ENCODE measurements at places on chromosomes 7 and 10.

GRCh38 chr7:108097703-108098102 is 32.5 kb downstream of the LAMB4 start:
- no peak for DNase-seq

DNA sequence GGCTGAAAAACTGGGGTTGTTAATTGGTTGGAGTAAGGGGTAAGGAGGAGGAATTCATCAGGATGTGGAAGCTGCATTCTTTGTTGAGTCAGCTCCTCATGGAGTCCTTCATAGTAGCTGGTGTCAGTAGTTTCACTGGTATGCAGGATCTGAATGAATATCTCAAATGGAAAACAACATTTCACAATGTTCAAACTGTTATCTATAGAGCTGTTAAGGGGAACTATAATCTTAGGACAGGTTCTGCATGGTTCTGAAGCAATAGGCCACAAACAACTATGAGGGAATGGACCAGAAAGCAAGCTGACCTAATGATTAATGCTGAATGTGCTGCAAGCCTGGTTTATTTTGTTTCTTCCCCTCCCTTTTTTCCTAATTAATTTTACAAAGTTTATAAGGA is 225.8 kb downstream of the IPMK start:
- no peak for DNase-seq

DNA sequence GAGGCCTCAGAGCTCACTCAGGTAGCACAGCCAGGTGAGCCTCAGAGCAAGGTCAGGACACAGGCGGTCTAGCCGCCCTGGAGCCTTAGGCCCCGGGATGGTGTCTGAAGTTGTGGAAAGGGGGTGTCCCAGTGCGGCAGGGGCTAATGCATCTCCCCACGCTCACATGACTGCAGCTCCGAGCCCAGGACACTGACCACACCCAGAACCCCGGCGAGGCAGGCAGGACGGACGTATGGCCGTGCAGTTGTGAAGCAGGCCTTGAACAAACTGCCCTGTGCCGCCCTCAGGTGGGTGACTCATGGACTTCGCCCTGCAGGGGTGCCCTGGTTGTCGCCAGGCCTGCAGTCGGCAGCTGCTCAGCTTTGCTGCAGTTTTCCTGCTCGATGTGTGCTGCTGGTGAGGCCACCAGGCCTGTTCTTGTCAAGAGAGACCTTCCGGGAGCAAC is 5.0 kb upstream of the PRKAR1B start:
- peak; percentile 18 for DNase-seq

DNA sequence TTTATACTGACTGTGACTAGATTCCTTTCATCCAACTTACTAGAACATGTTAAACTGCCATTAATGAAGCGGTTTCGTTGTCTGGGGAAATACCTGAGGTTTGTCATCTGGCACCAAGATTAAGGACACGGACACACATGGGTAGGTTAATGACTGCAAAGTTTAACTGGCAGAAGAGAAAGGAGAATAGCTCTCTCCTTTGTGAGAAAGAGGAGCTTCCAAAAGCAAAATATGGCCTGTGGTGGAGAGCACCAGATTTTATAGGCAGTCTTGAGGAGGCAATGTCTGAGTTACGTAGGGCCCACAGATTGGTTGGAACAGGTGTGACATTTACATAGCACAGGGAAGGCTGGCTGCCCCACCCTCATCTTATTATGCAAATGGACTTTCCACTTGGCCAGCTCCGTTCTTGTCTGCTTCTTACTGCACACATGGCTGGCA is 1193.0 kb upstream of the CELF2 start:
- DNase-seq, result no peak

- no peak for DNase-seq
Measured at GRCh38 chr10:107619139-107619538, 454.6 kb upstream of the SORCS1 start.

- no peak for DNase-seq
Measured at GRCh38 chr10:132655735-132656134, 118.1 kb downstream of the INPP5A start.

GRCh38 chr7:98266840-98267239 is 14.6 kb upstream of the BRI3 start:
- DNase-seq, result no peak

- no peak for DNase-seq
Measured at GRCh38 chr10:131848296-131848695, 52.5 kb upstream of the PPP2R2D start.

DNA sequence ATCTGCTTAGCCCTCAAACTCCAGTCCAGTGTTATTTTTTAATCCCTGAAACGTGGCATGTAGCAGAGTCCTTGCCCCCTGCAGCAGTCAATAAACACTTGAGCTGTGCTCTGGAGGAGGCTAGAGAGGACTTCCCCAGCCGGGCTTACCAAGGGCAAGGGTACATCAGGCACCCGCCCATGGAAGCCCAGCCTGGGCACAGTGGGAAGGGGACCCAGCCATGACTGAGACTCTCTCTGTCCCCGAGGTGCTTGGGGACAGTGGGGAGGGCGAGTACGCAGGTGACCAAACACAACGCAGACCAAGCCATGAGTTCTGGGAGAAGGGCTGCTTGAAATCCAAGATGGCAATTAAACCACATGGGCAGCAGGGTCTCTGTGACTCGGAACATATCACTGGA is 45.2 kb downstream of the EBF3 start:
- no peak for DNase-seq

GRCh38 chr10:11439523-11440053 is 171.9 kb downstream of the USP6NL start:
- no peak for DNase-seq

DNA sequence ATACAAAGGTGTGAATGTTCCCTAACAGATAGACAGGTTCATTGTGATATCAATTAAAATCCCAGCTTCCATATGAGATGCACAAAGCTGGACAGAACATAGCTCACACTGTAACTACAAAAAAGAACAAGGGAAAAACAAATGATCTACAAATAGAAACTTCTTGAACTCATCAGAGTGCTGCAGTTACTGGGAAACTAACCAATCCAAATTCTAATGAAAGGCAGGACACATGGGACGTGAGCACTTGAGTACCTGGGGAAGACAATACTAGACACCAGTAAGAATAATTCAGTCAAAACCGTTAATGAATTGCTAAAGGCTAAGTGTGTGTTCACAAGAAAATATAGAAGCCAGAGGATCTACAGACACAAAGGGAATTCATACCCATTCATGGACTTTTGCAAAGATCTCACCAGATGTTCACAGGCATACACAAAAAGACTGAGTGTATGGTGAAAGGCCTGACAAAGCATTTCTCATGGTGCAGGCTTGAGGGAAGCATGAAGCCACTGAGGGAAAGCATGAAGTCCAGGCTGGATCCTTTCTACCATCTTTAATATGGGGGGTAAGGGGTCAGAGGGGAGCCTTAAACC is 7.8 kb upstream of the GPR22 start:
- no peak for DNase-seq

DNA sequence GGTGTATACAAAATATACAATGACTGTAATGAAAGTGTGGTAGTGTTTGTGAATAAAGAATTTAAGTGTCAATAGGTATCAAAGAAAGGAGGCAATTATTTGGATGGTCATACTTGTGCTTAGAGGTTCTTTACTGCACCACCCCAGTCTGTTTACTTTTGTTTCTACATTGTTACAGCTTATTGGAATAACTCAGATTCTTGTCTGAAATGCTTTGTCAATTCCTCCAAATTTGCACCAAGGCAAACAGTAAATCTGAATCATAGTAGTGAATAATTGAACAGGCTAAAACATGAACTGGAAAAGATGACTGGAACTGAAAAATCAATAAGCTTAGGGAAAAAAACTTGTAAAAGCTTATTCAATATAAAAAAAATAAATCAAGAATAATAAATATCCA is 319.2 kb downstream of the EXOC4 start:
- DNase-seq, result no peak

DNA sequence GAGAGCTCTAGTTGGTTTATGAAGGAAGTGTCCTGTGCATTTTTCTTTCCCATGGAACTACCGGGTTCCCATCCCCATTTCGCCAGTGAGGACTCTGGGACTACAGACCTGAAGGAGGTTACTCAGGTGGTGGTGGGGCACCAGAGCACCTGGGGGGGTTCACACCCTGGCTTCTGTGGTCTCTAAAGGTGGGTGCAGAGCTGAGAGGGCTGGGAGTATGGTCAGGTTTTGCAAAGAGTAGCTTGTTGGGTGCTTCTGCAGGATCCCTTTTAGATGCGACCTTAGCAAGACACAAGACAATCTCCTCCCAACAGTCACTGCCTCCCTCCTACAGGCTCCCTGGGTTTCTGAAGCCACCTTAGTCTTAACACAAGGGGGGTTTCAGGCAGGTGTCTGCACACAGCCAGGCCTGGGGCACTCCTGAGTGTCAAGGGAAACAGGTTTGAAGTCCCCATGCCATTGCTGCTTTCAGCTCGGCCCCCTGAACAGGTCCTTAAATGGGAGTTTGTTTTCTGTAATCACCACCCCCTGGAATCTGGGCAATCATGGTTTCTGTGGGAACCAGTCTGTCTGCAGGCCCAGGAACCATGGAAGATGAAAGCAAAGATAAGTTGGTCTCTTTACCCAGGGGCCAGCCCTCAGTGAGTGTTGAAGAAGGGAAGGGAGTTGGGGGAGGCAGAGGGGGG is 9.9 kb upstream of the CXCL12 start:
- DNase-seq, result no peak

- no peak for DNase-seq
Measured at GRCh38 chr7:156703773-156704482, 63.4 kb downstream of the RNF32 start.

DNA sequence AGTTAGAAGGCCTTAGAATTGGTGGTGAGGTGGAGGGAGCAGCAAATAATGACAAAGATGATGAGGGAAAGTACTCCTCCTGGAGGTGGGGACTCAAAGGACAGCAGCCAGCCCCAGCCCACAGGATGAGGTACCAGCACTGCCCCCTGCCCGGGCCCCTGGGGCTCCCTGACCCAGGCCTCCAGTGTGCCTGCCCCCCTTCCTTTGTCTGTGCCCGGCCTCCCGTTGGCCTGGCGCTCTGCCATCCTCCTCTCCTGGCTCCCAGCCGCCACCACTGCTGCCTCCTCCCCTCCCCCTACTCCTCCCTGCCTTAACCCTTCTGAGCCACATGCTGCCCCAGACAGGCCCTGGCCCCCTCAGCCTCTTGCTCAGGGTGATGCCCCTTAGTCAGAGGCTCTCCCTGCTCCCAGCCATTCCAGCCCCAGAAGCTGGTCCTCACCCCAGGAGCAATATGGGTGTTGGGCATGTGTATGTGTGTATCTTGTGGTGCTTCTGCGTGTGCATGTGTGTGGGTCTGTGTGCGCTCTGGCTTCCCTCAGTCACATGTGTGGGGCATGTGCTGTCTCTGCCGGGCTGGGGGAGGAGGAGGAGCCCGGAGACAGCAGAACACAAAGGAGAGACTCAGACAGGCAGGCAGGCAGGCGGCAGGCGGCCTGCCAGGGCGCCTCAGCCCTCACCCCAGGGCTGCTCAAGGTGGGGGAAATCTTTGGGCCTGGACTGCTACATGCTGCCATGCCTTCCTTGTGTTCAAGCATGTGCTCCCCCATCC is 2.6 kb downstream of the LDB1 start:
- peak; percentile 68 for DNase-seq

- DNase-seq, result no peak
Measured at GRCh38 chr7:121872831-121873288, at the start of gene PTPRZ1. Gene PTPRZ1, plus strand, starts transcription at chr7:121873161. Its CDS starts 339 bp downstream, at chr7:121873500.

DNA sequence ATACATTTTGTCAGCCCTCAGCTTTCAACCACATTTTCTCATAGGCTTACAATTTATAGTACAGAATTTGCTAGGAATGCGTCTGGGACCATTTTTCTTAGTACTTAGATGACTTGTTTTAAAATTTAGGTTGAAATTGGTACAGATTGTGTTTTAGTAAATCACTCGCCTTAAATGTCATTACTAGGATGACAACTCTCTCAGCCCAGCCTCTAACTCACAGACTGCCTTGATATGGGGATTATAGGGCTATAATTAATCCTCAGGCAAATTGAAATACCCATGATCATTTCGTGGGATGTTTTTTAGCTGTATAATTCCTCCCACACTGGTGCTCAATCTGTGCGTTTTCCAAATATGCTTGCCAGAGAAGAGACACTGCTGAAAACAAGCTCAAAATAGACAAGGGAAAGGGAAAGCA is 299.7 kb upstream of the AKR1E2 start:
- no peak for DNase-seq

DNA sequence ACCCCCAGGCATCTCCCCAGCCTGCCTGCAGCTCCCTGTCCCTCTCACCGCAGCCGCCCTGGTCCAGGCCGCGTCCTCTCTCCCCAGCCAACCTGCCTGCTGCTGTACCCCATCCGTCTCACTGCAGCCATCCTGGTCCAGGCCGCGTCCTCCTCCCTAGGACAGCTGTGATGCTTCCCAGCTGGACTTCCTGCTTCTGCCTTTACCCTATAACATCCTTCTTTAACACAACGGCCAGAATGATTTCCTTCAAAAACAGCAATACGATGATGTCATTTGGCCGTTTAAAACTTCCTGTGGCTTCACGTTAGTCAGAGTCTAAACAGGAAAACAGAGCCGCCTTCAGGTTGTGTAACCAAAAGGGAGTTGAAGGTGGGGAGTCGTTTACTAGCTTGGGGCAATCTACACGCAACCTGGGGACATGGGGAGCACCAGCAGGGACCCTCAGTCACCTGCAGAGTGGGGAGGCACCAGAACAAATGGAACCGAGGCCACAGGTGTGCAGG is 32.2 kb upstream of the ZFAND2A start:
- DNase-seq, result peak; percentile 23

DNA sequence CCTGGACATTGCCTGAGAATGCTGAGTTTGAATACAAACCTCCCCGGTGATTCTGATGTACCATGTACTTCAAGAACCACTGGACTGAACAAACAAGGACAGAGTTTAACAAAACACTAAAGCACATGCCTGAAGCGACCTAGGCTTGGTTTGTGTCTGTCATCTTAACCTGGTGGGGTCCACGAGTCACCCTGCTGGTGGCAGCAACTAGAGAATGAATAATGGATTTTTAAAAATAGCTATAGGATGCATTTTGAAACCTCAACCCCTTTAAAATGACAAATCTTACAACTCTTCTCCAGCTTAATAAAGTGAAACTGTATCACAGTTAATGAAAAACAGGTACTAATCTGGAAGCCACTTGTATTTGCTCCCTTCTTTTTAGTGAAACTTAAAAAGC is 25.2 kb downstream of the CDHR3 start:
- DNase-seq, result no peak

- no peak for DNase-seq
Measured at GRCh38 chr10:91316486-91316885, 93.7 kb upstream of the HECTD2 start.

DNA sequence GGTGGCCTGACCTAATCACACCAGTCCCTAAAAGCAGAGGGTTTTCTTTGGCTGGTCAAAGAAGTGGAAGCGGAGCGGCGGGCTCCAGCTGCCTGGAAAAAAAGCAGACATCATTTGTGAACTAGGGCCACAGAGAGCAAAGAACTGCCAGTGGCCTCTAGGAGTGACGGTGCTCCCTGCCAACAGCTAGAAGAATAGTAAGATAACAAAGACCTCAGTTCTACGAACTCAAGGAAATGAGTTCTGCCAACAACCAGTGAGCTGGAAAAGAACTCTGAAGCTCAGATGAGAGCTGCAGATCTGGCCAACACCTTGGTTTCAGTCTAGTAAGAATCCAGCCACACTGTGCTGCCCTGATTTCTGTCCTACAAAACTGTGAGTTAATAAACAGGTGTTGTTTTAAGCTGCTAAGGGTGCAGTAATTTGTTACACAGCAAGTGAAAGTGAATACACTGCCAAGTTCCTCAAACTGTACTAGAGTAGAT is 178.0 kb downstream of the SRPK2 start:
- DNase-seq, result no peak

GRCh38 chr10:77080361-77081027 is 557.1 kb downstream of the KCNMA1 start:
- no peak for DNase-seq

All from stimulated activated CD4-positive, alpha-beta T cell treated with anti-CD3 and anti-CD28 coated beads, Interleukin-4, amount 100 ng/mL, for 24 hours (primary cell).